ENCODE measurements at places on chromosomes 6 and 20.

DNA sequence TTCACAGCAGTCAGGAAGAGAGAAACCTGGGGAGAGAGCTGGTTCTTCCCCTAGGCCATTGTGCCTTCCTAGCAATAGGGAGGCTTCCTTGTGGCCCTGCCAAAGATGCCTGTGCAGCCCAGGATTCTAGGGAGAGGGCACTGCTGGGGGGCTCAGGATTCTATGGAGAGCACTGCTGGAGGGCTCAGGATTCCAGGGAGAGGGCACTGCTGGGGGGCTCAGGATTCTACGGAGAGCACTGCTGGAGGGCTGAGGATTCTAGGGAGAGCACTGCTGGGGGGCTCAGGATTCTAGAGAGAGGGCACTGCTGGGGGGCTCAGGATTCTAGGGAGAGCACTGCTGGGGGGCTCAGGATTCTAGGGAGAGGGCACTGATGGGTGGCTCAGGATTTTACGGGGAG is 25.8 kb downstream of the EDN3 start:
- peaks cover 58% of the 10 kb centered on the region for H3K4me1 ChIP-seq
- H3K4me3 ChIP-seq, result no peak overlapping the region
- DNase-seq, result no peak
- no peaks in the 10 kb centered on the region for H3K27me3 ChIP-seq
- no peak overlapping the region for H3K27ac ChIP-seq
- no peaks in the 10 kb centered on the region for H3K36me3 ChIP-seq

DNA sequence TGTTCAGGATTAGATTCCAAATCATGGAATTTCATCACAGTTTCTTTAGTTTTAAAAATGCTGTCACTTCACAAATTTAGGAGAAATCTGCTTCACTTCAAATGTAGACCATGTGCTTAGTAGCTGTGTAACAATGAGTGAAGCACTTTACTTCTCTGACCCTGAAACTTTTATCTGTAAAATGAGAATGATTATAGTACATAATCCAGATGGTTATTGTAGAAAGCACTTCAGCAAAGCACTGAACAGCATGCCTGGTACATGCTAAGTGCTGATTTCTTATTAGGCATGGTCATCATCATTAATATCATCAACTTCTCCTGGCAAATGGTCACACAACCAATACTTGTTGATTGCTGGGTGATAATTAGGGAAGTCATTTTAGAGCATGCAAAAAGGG is 705.0 kb downstream of the EPHA7 start:
- H3K36me3 ChIP-seq, result no peaks in the 10 kb centered on the region
- H3K4me1 ChIP-seq, result no peaks in the 10 kb centered on the region
- no peaks in the 10 kb centered on the region for H3K27me3 ChIP-seq
- no peak overlapping the region for H3K27ac ChIP-seq
- no peak overlapping the region for H3K4me3 ChIP-seq

GRCh38 chr6:106883808-106884262 is 90.7 kb downstream of the CD24 start:
- no peak overlapping the region for H3K4me3 ChIP-seq
- H3K27ac ChIP-seq, result no peak overlapping the region
- H3K27me3 ChIP-seq, result no peaks in the 10 kb centered on the region
- DNase-seq, result no peak

- H3K27me3 ChIP-seq, result no peaks in the 10 kb centered on the region
- no peaks in the 10 kb centered on the region for H3K36me3 ChIP-seq
- no peak overlapping the region for H3K27ac ChIP-seq
- DNase-seq, result no peak
Observed at GRCh38 chr6:89554106-89554505, 84.4 kb downstream of the LYRM2 start.

DNA sequence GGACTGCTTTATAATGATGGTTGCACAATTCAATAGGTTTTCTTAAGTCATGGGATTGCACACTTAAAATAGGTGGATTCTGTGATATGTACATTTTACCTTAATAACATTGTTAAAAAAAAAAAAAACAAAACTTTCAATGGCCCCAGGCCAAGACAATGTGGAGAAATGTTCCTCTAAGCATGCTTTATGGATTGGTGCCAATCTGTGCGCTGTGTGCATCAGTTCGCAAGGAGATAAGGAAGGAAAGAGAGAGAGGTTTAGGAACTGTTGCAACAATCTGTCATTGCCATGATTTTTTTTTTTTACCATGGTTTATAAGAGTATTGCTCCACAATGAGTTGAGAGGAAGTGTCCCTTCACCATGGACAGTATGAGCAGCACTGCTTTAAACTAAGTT is 399.6 kb downstream of the PTPRT start:
- H3K27me3 ChIP-seq, result no peaks in the 10 kb centered on the region
- no peak overlapping the region for H3K4me3 ChIP-seq
- H3K27ac ChIP-seq, result no peak overlapping the region
- no peaks in the 10 kb centered on the region for H3K4me1 ChIP-seq
- no peaks in the 10 kb centered on the region for H3K36me3 ChIP-seq

- no peak overlapping the region for H3K4me3 ChIP-seq
- no peaks in the 10 kb centered on the region for H3K36me3 ChIP-seq
- H3K27ac ChIP-seq, result no peak overlapping the region
- no peak for DNase-seq
- no peaks in the 10 kb centered on the region for H3K27me3 ChIP-seq
Observed at GRCh38 chr20:31638317-31638716, 605 bp downstream of the COX4I2 start.

- no peaks in the 10 kb centered on the region for H3K27me3 ChIP-seq
- H3K36me3 ChIP-seq, result no peaks in the 10 kb centered on the region
- H3K4me3 ChIP-seq, result no peak overlapping the region
- H3K27ac ChIP-seq, result no peak overlapping the region
Observed at GRCh38 chr6:15441215-15441868, 195.5 kb downstream of the JARID2 start.
